ENCODE measurements at places on chromosomes 12 and 14. TPM values are rescaled to one million over a fixed set of nuclear protein-coding genes. Genes with fewer than 3 reads are reported as not detected.

Gene AQP2
- total RNA-seq: not detected

DNA sequence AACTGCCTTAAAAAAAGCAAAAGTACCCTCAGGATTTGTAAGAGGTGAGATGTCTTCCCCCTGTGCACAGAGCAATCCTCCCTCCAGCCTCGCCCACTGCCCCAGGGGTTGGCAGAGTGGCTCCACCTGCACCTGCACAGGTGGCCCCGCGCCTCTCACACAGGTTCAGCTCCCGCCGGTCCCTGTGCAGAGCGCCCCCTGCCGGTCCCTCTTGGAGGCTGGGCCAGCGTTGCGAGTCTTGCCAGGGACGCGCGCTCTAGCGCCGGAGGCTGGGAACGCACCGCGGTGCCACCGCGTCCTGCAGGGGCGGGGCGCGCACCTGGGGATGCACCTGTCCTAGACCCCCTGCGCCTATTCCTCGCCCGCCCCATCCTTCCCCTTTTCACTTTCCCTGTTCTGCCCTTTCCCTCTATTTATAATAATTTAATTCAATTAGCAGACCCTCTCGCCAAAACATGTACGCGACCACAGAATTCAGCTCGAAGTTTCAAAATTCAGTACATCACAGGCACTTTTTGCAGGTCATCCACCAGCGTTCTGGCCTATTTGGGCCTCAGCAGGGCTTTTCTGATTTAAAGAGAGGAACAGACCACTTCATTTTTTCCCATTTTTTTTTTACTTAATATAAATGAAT, 618.6 kb downstream of the AACS start:
- ATAC-seq: peak; percentile 85

DNA sequence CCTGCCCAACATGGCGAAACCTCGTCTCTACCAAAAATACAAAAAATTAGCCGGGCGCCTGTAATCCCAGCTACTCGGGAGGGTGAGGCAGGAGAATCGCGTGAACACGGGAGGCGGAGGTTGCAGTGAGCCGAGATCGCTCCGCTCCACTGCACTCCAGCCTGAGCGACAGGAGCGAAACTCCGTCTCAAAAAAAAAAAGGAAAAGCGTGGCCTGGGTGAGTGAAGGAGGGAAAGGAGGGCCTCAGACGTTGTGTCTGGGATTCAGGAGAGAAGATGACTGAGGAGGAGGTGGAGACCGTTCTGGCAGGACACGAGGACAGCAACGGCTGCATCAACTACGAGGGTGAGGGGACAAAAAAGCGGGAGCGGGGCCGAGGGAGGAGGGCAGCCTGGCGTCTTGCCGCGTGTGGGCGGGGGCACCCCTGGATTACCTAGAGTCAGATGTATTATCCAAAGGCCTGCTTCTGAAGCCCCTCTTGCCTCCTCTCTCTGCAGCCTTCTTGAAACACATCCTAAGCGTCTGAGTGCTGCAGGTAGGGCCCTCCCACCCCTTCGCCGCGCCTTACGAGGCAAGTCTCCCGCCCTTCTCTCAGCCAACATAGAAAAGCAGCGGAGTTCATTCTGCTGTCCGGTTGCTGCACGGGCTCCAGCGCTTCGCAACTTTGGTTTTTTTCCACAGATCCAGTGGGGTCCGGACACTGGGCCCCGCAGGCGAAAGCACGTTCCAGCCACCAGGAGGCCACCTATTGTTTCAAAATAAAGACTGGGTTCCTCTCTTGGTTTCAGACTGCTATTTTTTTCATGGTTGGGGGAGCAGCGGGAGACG, 744 bp upstream of the MYL6 start:
- peak; percentile 31 for ATAC-seq

- no peak for ATAC-seq
These were observed 35.0 kb upstream of the KCNA5 start for GRCh38 chr12:5008661-5009060.

DNA sequence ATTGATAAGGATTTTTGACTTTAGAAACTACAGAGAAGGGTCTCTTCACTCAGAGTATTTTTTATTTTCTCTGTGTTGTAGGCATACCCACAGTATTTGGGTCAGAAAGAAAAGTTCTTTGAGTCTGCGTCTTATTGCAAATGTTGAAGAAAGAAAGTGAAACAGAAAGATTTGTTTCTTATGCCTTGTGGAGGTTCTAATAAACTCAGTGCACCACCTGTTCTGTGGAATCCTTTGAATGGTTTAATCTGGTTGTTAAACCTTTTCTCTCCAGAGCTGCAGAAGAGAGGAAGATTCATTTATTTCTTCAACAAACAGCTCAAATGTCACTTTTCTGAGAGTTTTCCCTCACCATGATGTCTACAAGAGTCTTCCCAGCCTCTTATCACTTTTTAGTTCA, 146.6 kb upstream of the PLEKHG7 start:
- ATAC-seq: no peak

Gene RHOF
- total RNA-seq: 5.9 TPM

DNA sequence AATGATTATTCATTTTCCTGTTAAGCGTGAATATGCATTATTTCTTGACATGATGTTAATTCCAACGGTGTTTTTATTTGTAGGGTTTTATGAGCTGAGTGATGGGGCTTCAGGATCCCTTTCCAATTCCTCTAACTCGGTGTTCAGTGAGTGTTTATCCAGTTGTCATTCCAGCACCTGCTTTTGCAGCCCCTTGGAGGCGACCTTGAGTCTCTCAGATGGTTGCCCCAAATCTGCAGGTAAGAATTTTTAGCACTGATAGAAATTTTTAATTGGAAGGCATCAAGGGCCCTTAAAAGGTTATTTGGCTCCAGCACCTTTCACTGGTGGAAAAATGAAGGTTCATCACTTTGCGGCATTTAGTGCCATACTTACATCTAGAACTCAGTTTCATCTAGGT, 3.7 kb downstream of the DACT1 start:
- no peak for ATAC-seq

- peak; percentile 65 for ATAC-seq
These were observed 27.7 kb downstream of the UBR7 start for GRCh38 chr14:93234798-93235197.

DNA sequence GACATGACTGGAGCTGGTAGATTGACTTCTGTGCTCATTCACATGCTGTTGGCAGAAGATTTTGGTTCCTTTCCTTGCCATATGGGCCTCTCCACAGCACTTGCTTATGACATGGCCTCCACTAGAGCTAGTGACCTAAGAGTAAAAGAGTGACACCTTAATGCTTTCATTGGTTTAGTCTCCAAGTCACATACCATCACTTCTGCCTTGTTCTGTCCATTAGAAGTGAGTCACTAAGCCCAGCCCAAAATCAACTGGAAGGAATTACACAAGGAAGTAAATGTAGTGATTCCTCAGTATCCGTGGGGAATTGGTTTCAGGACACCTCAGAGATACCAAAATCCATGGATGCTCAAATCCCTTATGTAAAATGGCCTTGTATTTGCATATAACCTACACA, 81.3 kb downstream of the PPHLN1 start:
- peak; percentile 52 for ATAC-seq

GRCh38 chr12:104709692-104710435, 248.2 kb downstream of the SLC41A2 start:
- ATAC-seq: no peak

Gene FAIM2
- total RNA-seq: 0.04 TPM

- peak; percentile 75 for ATAC-seq
These were observed 103.5 kb upstream of the BCAT1 start for GRCh38 chr12:25052196-25052913.

DNA sequence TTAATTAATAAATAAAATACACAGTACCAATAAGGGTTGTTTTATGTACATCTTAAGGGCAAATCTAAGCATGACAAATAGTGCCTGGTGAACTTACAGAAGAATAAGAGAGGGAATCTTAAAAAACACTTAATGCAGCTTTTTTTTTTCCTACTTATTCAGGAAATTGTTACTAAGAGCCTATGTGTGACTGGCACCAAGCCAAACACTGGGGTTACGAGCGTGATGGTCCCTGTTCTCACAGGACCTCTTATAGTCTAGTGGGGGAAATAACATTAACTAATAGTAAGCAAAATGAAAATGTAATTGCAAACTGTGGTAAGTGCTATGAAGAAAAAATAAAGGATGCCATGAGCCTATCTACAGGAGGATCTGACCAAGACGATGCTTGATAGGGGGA, 53.6 kb downstream of the RTN1 start:
- no peak for ATAC-seq

- no peak for ATAC-seq
These were observed 8.3 kb downstream of the RESF1 start for GRCh38 chr12:31967539-31967938.

- ATAC-seq: no peak
These were observed 38.8 kb upstream of the ATP23 start for GRCh38 chr12:57902478-57902969.

DNA sequence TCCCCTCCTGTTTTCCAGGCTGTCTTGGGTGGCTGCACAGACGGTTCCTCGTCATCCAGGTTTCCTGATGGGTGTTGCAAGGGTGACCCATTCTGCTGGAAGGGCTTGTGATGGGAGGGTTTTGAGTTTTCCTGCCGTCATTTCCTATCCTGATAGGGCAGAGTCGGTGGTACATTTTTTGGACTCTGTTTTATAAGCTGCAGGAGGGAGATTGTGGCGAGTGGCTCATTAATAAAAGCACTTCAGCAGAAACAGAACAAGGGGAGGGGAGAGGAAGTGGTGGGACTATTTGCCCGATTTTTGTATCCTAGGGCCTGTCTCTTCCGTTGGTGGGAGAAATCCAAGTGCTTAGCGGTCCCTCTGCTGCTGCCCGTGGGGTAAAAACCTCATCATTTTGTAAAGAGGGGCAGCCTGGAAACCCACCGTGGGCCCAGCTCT, 40.0 kb downstream of the TSPAN9 start:
- ATAC-seq: no peak

Gene MYH7
- 0.72 TPM for total RNA-seq

- ATAC-seq: no peak
These were observed 57.4 kb downstream of the RPH3A start for GRCh38 chr12:112848972-112849371.

Gene SYT1
- 0.36 TPM for total RNA-seq

Gene PTPRR
- not detected for total RNA-seq

- ATAC-seq: peak; percentile 56
These were observed at the start of gene SPX for GRCh38 chr12:21526053-21526452. SPX (plus strand) TSS chr12:21526296; CDS start chr12:21526473, 177 bp downstream.

DNA sequence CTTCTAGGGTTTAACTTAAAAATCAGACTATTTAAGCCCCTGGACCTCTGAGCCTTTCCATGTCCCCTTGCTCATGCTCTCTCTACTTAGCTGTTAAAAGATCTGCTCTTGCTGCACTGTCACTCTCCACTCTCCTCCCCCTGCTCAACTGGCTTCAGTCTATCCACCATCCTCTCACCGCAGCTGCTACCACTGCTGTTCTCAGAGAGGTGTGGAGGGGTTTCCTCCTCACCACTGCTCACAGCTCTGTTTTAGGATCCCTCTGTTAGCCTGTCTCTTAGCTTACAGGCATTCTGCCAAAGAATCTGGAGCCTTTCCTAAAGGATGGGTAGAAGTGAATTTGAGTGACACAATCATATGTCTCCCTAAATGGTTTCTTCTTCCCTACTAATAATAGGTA, 43.7 kb upstream of the ATP2B1 start:
- ATAC-seq: no peak

GRCh38 chr12:91769736-91770135, 375.9 kb downstream of the BTG1 start:
- no peak for ATAC-seq

GRCh38 chr14:103597623-103598377, 31.2 kb upstream of the KLC1 start:
- ATAC-seq: peak; percentile 54

DNA sequence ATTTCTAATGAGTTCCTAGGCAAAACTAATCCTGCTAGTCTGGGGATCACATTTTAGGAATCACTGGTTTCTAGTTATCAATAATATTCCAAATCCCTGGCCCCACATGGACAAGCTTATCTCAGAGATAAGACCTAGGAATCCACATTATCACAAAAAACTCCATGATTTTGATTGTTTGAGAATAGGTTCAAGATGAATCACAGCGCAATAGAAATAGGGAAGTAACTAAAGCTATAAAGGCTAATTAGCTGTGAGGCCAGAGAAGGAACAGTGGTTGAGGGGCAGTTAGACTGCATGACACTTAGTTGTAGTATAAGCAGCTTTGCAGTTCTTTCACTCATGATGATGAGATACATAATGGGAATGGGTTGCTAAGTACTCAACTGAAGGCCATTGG, 13.1 kb upstream of the ATP5F1B start:
- no peak for ATAC-seq

- ATAC-seq: no peak
These were observed 108.1 kb upstream of the G2E3 start for GRCh38 chr14:30450631-30451545.

- no peak for ATAC-seq
These were observed 33.2 kb downstream of the TOGARAM1 start for GRCh38 chr14:44995196-44995595.

GRCh38 chr12:47122602-47123001, 42.8 kb upstream of the AMIGO2 start:
- ATAC-seq: no peak

Gene FZD10
- 13.7 TPM for total RNA-seq

Gene KLHL33
- 0.04 TPM for total RNA-seq

Gene EIF2S3B
- total RNA-seq: 1.4 TPM

Gene SOAT2
- not detected for total RNA-seq

Gene KERA
- not detected for total RNA-seq

DNA sequence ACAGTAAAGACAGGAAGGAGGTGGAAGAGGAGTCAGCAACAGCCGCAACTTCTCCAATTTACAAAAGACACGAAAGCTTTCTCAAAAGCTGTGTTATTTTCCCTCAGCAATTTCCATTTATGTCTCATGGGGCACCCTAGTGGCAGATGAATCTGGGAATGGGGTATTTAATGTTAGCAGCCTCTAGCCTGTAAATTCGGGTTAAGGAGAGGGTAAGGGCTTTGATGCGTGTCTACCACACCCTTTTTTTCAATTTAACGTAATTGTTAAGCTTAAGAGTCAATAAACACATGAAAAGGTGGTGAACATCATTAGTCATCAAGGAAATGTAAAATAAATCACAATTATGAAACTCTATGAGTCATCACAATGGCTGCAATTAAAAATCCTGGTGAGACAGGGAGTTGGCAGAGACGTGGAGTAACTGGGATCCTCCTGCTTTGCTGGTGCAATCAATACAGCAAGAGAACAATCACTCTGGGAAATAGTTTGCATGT, 986.4 kb downstream of the AACS start:
- peak; percentile 95 for ATAC-seq

DNA sequence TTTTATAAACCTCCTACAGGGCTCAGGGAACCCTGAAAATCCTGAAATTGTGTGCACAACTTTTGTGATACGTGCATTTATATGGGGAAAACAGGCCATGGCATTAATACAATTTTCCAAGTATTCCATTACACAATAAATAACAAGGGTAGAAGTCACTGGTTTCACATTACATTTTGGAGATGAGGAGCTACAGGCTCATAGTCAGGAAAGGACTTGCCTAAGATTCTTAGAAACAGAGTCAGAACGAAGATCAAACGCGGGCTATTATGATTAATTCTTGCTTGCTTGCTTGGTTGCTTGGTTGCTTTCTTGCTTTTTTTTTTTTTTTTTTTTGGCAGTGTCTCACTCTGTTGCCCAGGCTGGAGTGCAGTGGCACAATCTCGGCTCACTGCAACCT, 16.7 kb downstream of the NOS1 start:
- peak; percentile 74 for ATAC-seq
